ENCODE measurements at places on chromosomes 13 and 19.

- no peak for DNase-seq
Measured at GRCh38 chr19:7928334-7928706, 2.4 kb upstream of the CTXN1 start.

GRCh38 chr13:50025436-50025835 is 10.2 kb downstream of the KCNRG start:
- DNase-seq: no peak

- no peak for DNase-seq
Measured at GRCh38 chr19:45175515-45176345, 2.3 kb downstream of the TRAPPC6A start.

DNA sequence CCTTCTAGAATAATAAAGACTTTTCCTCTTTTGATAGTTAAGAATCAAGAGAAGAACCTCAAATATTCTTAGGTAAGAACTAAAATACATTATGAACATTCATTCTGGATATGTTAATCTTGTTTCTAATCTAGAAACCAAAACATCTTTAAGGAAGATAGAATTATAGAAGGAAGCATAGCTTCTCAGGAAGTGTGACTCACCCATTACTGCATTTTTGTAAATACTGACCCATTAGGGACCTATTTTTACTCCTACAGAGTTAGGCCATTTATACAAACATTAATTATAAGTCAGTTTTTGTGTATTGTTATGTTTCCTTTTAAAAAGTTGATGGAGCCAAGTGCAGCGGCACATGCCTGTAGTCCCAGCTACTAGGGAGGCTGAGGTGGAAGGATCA is 147.1 kb downstream of the NUFIP1 start:
- no peak for DNase-seq

DNA sequence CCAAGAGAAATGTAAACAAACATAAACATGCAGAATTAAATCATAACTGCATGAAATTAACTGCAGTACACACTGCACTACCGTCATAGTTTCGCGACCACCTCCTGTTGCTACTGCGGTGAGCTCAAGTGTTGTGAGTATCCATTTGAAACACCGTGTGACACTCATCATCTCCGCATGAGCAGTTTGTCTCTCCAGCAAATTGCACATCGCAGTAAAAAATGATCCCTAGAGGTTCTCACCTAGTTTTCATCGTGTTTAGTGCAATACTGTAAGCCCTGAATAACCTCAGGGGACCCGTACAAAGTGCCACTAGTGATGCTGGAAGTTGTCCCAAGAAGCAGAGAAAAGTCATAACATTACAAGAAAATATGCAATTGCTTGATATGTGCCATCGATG is 147.7 kb downstream of the DPF1 start:
- no peak for DNase-seq

DNA sequence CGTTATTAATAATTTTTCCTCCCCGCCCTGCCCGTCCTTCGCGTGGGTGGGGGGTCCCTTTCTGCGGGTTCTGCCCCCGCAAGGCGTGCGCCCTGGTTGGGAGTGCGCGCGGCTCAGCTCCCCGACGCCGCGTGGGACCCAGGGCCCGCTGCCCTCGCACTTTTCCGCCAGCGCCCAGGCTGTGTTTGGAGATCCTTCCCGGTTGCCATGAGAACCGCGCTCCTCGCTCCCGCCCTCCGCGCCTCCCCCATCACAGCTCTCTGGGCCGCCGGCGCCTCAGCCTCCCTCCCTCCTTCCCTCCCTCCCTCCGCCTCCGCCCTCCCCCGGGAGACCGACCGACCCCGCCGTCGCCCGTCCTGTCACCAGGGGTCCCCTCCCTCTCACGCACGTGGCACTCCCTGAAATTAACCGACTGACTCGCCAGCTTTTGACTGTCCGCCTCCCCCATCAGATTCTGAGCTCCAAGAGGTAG is 2.4 kb upstream of the SSBP4 start:
- DNase-seq: peak; percentile 83

GRCh38 chr13:32017474-32017873 is 14.1 kb upstream of the FRY start:
- no peak for DNase-seq

Measured in ACHN (cell line).